Right renal pelvis (tissue), 4 donors: ENCODE measurements at places on chromosomes 3 and 15. TPM values are rescaled to one million over a fixed set of nuclear protein-coding genes. Genes with fewer than 3 reads are reported as not detected.

The DCUN1D1 gene
- polyA plus RNA-seq = 67.3 TPM

The CYP1A2 gene
- not detected for polyA plus RNA-seq

The FLNB gene
- 175 TPM for polyA plus RNA-seq

The TICRR gene
- 9.8 TPM for polyA plus RNA-seq

- no peak for DNase-seq
Observed at GRCh38 chr3:21562243-21562642, 188.8 kb downstream of the ZNF385D start.

- DNase-seq = no peak
Observed at GRCh38 chr15:90478846-90479481, 50.8 kb upstream of the CRTC3 start.
